ENCODE measurements at places on chromosomes 7 and 10.
A peak's percentile ranks its signal among the peaks of the same experiment; 100 is the strongest.

DNA sequence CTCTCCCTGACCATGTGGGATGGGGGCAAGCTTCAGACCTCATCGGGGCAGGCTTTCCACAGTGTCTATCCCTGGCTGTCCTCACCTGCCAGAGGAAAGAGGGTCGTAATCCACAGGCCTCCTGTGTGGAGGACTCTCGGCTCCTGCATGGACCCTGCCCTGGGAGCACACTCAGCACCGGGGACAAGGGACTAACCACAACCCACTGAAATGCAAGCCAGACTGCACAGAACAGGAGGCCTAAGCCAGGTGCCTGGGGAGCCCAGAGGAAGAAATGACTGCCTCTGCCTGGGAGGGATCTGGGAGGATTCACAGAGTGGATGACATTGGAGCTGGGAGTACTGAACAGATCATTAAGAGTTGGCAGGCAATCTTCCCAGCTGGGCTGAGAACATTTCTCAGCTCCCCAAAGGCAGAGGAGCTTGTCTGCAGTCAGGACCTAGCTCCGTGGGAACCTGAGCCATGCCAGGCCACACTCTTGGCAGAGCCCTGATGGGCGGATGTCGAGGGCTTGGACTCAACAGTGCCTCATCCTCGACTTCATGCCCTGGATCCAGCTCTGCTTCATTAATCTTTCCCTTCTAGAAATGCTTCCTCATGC is 213.4 kb downstream of the USP6NL start:
- DNase-seq: no peak

- no peak for DNase-seq
These were observed 82.5 kb downstream of the TMEM178B start for GRCh38 chr7:141156407-141156806.

DNA sequence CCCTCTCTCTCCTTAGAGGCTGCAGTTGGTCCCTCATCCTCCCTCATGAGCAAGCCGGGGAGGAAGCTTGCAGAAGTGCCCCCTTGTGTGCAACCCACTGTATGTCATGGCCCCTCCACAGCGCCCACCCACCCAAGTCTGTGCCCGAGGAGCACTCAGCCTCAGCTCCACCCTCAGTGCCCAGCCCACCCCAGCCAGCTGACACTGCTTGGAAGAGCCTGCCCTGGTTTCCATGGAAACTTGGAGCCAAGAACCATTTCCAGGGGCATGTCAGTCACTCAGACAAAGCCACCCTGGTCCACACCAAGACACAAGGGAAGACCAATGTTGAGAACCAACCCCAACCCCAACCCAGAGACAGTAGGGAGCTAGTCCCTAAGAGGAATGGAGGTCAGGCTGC is 79.5 kb downstream of the PAX2 start:
- DNase-seq: no peak

DNA sequence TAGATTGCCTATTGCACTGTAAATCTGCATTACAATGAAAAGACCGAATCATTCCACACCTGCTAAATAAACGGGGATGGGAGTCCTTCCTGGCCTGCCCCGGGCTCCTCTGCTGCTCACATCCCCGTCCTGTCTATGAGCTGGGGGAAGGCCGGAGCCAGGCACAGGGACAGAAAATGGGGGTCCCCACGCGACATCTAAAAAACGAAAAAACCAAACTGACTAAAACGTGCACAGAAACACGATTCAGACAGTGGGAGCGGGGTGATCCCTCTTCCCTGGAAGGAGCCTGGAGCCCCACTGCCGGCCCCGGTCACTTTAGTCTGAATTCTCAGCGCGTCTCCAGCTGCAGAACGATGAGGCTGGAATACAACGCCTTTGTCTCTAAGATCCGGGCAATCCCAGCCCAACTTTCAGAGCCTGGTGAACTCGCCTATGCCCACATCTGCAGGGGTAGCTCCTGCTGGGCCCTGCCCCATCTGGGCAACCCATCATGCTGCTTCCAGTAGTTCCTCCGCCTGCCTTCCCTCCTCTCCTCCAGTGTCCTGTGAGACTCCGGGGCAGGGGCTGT is 78.0 kb downstream of the ADARB2 start:
- DNase-seq: no peak

- no peak for DNase-seq
These were observed 13.9 kb downstream of the ARHGAP22 start for GRCh38 chr10:48590945-48591344.

DNA sequence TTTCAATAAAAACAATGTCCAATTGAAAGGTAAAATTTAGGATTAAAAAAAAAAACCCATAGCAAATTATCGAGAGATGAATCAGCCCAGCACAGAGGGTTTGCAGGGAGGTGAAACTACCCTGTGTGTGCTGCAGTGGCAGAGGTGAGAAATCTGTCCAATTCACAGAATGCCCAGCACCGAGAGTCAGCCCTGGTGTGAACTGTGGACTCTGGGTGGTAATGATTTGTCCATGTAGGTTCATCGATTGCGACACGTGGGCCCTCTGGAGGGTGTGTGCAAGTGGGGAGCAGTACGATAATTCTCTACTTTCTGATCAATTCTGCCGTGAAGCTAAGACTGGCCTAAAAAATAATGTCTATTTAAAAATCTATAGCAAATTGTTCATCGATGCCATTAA is 94.5 kb upstream of the PFKP start:
- DNase-seq: no peak

DNA sequence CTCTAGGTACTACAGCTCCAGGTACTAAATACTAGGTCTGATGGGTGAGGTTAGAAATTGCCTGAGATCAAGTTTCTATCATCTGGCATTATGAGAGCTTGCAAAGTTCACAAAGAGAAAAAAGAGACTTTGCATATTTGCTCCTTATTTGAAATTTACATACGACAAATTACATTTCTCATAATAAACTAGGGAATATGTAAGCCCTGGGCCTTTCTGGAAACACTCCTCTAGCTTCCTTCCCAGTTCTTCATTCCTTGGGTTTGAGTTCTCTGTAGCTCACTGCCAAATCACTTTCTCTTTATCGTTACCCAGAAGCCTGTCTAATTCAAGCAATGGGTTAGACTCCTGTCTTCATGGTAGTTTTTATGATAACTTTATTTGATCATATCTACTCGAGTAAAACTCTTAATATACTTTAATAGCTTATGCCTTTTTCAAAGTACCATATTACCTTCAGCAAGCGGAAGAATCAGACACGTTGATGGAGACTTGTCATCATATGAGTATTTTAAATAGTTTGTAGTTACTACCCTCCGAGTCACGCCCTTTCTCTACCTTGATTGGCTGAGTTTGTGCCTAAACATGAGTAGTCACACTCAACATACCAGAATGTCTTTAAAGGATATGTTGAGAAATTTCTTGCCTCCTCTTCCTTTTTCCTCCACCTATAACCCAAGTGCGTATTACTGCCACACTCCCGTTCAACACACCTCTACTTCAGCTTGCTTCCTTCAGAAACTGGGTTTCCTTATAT is 150.5 kb downstream of the DKK1 start:
- no peak for DNase-seq

DNA sequence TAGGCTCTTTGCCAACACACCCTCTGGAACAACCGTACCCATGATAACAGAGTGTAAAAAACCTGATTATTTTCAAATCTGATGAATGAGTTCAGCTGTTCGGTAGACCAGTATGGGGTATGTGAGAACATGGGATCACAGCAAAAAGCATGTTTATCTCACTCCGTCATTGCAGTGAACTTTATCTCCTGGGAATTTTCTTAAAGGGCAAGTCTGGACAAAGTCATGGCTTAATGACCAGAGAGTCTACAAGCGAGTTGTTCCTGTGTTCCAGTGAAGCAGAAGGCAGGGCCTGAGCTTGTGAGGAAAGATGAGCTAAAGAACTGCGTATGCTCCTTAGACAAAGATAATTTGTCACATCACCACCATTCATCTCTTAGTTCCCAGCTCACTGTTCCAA is 219.7 kb downstream of the TRIL start:
- DNase-seq: no peak

DNA sequence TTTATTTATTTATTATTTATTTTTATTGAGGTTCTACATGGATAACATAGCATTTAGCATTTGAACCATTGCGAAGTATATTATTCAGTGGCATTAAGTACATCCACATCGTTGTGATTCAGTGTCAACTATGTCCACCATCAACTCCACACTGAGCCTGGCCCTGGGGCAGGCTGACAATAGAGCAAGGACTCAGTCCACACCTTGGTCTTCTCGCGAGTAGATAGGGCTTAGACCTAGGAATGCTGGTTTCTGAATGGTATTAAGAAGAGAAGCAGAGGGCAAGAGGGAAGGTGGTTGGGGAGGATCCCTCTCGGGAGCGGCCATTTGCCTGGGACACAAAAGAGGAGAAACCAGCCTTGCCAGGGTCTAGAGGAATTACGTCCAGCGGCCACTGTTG is 599.2 kb upstream of the MGMT start:
- no peak for DNase-seq

GRCh38 chr7:101031082-101031481 is 11.2 kb downstream of the MUC17 start:
- DNase-seq: no peak

DNA sequence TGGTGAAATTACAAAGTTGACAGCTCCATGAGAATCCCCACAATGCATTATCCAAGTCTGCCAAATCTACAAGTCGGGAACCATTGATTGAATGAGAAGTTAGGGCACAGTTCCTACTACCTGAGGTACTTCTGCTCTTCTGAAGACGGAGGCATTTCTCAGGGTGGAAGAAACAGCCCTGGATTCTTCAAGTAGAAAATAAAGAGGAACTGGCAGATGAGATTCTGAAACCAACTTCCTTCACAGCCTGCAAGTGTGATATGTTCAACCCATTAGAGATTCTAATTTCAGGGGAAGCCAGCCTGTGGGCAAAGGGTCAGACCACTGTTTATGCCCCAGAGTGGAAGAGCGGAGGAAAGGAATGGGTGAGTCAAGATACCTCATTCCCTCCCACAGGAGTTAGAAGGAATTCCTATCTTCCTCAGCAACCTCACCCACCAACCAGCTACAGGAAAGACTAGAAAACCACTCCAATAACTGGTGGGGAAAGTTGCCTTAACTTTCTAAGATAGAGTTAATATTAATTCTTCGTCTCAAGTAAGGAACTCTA is 50.5 kb upstream of the BMPER start:
- DNase-seq: no peak

GRCh38 chr7:4416396-4417056 is 265.6 kb upstream of the FOXK1 start:
- peak; percentile 81 for DNase-seq

DNA sequence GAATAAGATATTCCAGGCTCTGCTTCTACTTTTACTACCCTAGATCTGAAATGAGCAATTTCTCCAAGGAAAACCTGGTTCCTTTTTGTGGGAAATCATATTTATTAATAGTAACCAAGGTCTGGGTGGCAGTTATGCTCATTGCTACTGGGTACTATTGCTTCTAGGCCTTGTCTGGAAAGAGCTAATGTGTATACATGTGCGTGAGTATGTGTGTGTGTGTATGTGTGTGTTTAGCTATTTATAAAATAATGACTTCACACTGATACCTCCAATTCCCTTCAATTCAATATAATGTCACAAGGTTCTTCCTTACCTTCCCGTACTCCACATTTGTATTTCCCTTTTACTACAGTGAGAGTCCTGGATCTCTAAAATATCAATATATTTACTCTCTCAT is 26.0 kb upstream of the PLCE1 start:
- DNase-seq: no peak

GRCh38 chr7:95526128-95526738 is 40.5 kb downstream of the ASB4 start:
- DNase-seq: no peak

DNA sequence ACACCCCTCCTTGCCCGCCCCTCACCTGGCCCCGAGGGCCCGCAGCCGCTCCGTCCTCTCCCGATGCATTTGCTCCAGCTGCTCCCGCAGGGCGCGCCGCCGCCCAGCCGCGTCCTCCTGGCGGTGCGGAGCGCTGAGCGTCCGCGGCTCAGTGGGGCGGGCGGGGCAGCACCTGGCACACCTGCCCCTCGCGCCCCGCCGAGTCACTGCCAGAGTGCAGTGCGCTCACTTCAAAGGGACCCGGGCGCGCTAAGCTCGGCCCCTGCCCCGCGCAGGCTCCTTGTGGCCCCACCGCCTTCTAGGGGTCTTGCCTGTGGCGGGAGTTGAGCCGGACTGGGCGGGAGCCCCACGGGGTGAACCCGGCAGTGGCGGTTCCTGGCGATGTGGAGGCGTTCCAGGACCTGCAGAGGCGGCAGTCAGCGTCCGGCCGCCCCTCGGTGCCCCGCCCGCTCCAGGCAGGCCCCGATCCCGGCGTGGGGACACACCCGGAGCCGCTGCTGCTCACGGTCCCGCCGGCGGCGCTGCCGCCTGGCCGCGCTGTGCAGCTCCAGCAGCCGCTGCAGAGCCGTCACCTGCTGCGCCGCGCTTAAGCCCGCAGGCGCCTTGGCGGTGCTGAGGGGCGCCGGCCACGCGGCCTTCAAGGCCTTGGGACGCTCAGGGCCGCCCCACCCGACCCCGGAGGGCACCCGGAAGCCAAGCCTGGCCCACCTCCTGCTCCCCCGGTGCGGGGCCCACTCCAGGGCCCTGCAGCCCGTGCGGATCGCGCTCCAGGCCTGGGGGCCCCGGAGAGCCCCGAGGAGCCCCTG is 6.7 kb downstream of the ATP6V1F start:
- DNase-seq: peak; percentile 87

DNA sequence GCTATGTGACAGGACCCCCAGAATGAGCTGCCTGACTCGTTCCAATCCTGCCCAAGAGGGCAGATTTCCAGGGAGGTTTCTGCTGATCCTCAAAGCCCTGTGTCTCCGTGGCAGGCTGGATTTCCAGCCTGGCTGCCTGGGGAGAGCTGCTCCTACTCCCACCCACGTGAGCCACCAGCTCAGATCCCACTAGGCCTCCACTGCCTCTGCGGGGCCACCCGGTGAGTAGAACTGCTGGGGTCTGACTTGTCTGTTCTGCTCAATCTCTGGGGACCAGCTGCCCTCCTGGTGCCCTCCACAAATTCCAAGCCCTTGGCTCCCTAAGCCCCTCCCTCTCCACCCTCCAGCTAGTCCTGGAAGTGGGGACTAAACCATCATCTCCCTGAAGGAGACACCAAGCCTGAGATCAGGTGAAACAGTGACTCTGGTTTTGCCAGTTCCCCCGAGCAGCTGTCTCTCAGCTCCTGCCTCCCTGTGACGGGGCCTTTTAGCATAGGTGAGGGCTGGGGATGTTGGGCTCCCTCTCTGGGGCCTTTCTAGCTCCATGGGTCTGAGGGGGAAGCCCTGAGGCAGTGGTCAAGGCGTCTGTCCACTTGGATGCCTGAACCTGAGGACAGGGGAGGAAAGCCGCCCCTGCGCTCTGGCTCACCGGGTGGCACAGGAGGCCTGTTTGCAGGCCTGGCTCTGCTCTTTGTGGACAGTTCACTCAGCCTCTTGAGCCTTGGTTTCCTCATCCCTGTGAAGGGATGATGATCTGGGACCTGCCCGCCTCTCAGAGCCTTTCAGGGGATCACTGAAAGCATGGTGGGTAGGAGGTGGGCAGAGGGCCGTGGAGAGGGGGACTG is 5.6 kb downstream of the FAM241B start:
- DNase-seq: no peak

All from NCI-H146 (cell line).